ENCODE measurements at places on chromosomes 12 and 14. TPM values are rescaled to one million over a fixed set of nuclear protein-coding genes. Genes with fewer than 3 reads are reported as not detected.

The MEG3 gene
- polyA plus RNA-seq = 17.8 TPM

The TMEM30B gene
- polyA plus RNA-seq = 0.33 TPM

The STON2 gene
- 4.8 TPM for polyA plus RNA-seq

The ANG gene
- 3.5 TPM for polyA plus RNA-seq

The PIK3C2G gene
- not detected for polyA plus RNA-seq

The IFI27 gene
- 93.5 TPM for polyA plus RNA-seq

The VWF gene
- 49.6 TPM for polyA plus RNA-seq

The BATF gene
- polyA plus RNA-seq = 0.70 TPM

The CMTM5 gene
- polyA plus RNA-seq = 0.20 TPM

The NANOG gene
- polyA plus RNA-seq = not detected

The OR10P1 gene
- polyA plus RNA-seq = not detected

The KCNMB4 gene
- 0.82 TPM for polyA plus RNA-seq

GRCh38 chr12:5388581-5389535, 43.0 kb upstream of the NTF3 start:
- H3K36me3 ChIP-seq = no peaks in the 10 kb centered on the region
- no peak for DNase-seq
- no peak overlapping the region for H3K27ac ChIP-seq
- no peak overlapping the region for H3K4me3 ChIP-seq

- no peaks in the 10 kb centered on the region for H3K4me1 ChIP-seq
- no peak overlapping the region for H3K27ac ChIP-seq
- no peak for DNase-seq
Measured at GRCh38 chr12:89782807-89783206, 74.2 kb upstream of the ATP2B1 start.

GRCh38 chr12:30345744-30346471, 349.8 kb downstream of the IPO8 start:
- no peaks in the 10 kb centered on the region for H3K36me3 ChIP-seq
- no peak overlapping the region for H3K27ac ChIP-seq
- no peak for DNase-seq
- no peaks in the 10 kb centered on the region for H3K27me3 ChIP-seq

GRCh38 chr12:13179211-13180074, 17.1 kb upstream of the EMP1 start:
- H3K4me1 ChIP-seq = peaks cover 4% of the 10 kb centered on the region
- no peaks in the 10 kb centered on the region for H3K27me3 ChIP-seq
- H3K36me3 ChIP-seq = no peaks in the 10 kb centered on the region
- H3K4me3 ChIP-seq = no peak overlapping the region
- peak overlapping the region; percentile 21 for H3K27ac ChIP-seq

DNA sequence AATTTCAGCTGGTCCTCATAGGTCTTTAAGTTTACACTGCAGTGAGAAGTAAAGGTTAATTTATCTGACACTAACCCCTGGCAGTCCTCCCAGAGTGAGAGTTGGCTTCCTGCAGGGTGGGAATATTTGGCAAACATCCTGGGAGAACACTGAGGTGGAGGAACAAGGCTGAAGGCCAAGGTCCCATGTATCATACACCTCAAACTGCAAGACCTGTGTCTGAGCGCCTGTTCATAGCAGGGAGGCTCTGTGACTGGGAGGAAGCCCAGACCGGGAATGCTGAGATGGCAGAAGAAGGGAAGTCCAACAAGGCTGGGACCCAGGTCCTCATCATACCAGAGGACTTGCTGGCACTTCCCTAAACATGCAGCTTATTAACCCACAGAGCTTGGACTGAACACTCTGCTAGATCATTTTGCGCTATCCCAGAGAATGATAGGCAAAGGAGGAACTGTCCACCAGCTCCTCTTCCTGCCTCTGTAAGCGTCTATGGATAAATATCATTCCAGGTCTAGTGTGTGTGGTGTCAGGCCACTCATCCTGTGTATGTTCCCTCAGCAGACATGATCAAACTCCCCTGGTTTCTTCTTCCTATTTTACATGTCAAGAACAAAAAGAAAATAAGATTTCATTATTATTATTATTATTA, 199.6 kb upstream of the CNOT2 start:
- peaks cover 4% of the 10 kb centered on the region for H3K4me1 ChIP-seq
- H3K36me3 ChIP-seq = no peaks in the 10 kb centered on the region
- no peaks in the 10 kb centered on the region for H3K27me3 ChIP-seq

DNA sequence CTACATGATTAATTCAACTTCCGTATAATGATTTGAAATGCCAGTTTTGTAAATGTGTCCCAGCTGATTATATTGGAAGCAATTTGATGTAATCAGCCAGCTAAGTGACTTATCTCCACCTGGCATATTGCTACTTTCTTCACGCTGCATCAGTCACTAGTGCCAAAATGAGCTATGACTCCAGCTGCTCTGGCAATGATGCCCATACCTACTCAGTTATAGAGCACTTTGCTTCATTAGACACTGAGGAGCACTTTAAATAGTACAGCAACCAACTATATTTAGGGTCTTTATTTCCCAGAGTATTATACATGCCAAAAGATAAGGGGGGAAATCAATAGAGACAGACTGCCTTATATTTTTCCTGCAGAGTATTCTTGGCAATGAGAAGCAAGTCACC, 67.9 kb upstream of the LIN7A start:
- no peaks in the 10 kb centered on the region for H3K4me1 ChIP-seq
- DNase-seq = no peak
- no peaks in the 10 kb centered on the region for H3K36me3 ChIP-seq
- no peak overlapping the region for H3K4me3 ChIP-seq

DNA sequence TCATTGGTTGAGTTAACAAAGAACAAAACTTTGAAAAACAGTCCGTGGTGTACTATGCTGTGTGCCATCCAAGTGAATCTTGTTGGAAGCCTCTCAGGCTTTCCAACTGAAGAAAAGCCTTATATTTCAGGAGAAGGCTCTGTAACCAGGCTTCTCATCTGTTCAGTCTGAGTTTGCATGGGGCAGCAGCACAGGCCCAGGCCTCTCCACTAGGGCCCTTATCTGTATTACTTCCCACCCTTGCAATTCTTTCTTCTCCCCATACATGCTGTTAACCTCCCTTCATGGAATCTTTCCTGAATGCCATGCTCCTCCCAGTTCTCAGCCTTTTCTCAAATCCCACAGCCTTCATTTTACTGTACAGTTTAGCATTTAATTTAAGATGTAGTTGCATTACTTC, 28.3 kb downstream of the FRMD6 start:
- DNase-seq = no peak
- no peak overlapping the region for H3K4me3 ChIP-seq
- H3K27ac ChIP-seq = no peak overlapping the region
- peaks cover 19% of the 10 kb centered on the region for H3K4me1 ChIP-seq
- H3K36me3 ChIP-seq = no peaks in the 10 kb centered on the region

- peaks cover 97% of the 10 kb centered on the region for H3K36me3 ChIP-seq
- no peaks in the 10 kb centered on the region for H3K27me3 ChIP-seq
- no peak overlapping the region for H3K4me3 ChIP-seq
- no peaks in the 10 kb centered on the region for H3K4me1 ChIP-seq
Measured at GRCh38 chr12:54404061-54405004, 14.7 kb downstream of the ITGA5 start.

DNA sequence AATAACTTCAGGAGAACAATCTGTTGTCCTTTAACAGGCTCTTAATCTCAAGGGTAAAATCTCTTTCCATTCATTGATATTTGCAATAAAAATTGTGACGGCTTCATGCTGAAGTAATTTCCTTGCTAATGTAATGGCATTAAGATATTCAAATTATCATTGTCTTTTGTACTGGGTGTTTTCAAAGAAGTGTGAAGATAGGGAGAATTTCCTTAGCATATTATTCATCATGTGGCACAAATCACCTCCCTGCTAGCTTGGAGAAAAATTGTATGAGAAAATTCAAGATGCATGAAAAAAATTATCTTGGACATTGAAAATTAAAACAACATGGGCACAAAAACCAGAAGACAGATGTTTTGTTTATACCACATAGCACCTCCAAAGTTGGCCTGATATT, 63.6 kb upstream of the ARID2 start:
- H3K4me1 ChIP-seq = peaks cover 15% of the 10 kb centered on the region
- no peaks in the 10 kb centered on the region for H3K36me3 ChIP-seq
- no peak overlapping the region for H3K4me3 ChIP-seq
- H3K27ac ChIP-seq = no peak overlapping the region

DNA sequence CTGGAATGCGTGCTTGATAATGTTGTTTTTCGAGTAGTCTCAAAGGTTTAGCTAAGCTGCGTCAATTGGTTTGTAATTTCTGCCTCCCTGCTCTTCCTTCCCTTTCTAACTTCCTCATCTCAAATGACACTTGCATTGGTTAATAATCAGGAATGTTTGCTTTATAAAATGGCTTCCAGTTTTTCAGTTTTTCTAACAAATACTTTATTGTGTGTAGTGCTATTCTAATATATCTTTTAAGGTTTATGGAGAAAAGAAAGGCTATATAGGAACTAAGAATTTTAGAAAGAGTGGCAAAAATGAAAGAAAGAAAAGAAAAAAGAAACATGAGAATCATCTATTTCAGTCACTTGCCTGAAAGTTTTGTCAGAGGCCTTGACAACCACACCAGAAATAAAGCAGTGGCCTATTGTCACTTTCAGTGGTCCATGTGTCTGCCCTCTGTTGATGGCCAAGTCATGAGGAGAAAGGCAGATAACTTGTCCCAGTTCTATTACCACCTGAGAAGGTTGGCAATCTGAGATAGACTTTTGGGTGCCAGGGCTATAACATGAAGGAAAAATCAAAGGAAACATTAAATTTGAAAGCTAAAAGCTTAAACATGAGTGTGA, 221.9 kb upstream of the KITLG start:
- no peaks in the 10 kb centered on the region for H3K36me3 ChIP-seq
- no peaks in the 10 kb centered on the region for H3K4me1 ChIP-seq
- DNase-seq = no peak
- no peaks in the 10 kb centered on the region for H3K27me3 ChIP-seq

DNA sequence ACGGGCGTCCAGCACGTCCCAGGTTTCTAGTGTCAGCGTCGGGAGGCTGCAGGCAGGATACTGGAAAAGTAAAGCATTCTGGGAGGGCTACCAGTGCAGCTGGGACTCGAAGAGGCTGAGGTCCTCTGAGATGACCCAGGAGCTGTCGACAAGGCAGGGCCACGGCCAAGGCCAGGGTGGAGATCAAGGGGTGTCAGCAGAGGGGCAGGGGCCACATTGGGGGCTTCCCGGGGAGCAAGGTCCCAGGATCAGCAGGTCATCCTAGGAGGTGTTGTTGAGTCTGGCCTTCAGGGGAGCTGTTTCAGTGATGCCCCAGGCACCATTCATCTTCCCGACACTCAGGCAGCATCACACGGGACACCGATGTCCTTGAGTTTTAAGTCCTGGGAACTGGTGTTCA, 377.8 kb upstream of the SFSWAP start:
- H3K27ac ChIP-seq = no peak overlapping the region
- no peaks in the 10 kb centered on the region for H3K36me3 ChIP-seq
- H3K4me3 ChIP-seq = no peak overlapping the region
- no peak for DNase-seq

DNA sequence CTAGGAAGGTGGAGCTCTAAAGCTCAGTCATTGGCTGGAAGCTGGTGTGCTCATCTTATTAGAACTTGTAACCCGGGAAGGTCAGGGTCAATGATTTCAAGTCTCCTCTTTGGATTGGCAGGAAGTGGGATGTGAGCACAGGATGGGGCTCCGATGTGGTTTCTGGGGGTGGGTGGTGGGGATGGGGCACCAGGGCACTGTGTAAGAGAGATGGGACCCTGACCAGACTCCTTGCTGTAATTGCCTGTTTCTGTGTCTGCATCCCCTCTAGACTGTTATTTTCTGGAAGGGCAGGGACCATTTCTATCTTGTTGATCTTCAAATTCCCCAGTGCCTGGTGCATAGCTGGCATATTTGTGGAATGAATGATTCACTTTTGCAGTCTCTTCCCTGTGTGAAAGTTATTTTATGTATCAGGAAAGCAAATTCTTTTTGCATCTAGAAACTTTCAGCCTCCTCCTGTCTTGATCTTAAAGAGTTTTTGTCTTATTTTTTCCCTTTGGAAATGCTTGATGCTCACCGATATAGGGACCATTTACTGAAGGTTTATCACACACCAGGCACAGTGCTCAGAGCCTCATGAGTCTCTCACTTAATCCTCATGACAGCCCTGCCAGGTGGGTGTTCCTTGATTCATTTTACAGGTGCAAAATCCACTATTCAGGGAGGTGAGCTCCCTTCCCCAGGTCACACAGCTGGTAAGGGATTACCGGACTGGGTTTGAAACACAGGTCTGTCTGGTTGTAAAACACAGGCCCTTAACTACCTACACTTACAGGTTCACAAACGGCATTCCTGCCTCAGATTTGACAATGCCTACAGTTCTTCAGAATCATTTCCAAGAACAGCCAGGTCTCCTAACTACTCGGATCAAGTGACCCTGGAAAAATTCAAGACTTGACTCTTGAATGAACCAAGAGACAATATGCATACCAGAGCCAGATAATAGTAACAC, 86.9 kb upstream of the IGF1 start:
- H3K36me3 ChIP-seq = no peaks in the 10 kb centered on the region
- no peaks in the 10 kb centered on the region for H3K4me1 ChIP-seq
- H3K4me3 ChIP-seq = no peak overlapping the region

DNA sequence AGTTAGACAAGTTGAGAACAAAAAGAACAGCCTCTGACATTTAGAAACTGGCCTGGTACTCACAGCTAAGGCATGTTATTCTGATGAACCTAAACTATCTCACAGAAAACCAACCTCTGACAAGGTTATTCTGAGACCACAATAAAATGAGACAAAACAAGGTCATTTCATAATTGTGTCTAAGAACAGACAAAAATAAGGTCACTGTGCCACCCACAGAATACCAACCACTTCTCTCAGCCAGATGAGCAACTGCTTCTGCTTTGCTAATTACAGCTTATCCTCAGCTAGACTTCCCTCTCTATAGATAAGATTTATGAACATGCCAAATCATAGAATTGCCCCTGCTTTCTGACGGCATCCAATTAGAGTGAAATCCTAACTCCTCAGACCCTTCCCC, 52.2 kb upstream of the CRACR2A start:
- no peaks in the 10 kb centered on the region for H3K4me1 ChIP-seq
- DNase-seq = no peak
- H3K27ac ChIP-seq = no peak overlapping the region
- H3K27me3 ChIP-seq = no peaks in the 10 kb centered on the region
- H3K36me3 ChIP-seq = no peaks in the 10 kb centered on the region

DNA sequence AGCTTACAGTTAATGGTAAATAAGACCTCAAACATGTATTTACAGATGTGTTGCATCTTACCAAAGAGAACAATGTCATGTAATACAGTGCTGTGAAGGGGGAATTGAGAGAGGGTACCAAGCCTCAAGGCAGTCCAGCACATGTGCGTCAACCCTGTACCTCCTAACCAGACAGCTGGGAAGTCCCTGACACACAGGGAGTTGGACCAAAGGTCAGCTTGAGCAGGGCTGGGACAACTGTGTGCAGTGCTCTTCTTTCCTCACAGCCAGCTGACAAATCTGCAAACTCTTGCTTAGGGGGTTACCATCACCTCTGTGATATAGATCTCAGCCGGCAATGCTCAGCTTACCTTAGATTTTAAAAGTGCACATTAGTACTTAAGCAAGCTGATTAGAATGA, 56.8 kb upstream of the RIC8B start:
- no peak for DNase-seq
- no peaks in the 10 kb centered on the region for H3K27me3 ChIP-seq
- H3K36me3 ChIP-seq = no peaks in the 10 kb centered on the region
- no peak overlapping the region for H3K4me3 ChIP-seq
- H3K4me1 ChIP-seq = no peaks in the 10 kb centered on the region

- H3K4me3 ChIP-seq = no peak overlapping the region
- H3K27me3 ChIP-seq = no peaks in the 10 kb centered on the region
- peaks cover 11% of the 10 kb centered on the region for H3K36me3 ChIP-seq
- no peaks in the 10 kb centered on the region for H3K4me1 ChIP-seq
- no peak overlapping the region for H3K27ac ChIP-seq
Measured at GRCh38 chr12:2825132-2825531, 9.7 kb downstream of the NRIP2 start.

GRCh38 chr14:49966304-49966809, 73.5 kb downstream of the ARF6 start:
- no peaks in the 10 kb centered on the region for H3K36me3 ChIP-seq
- peaks cover 12% of the 10 kb centered on the region for H3K4me1 ChIP-seq
- DNase-seq = no peak
- H3K27ac ChIP-seq = no peak overlapping the region
- H3K4me3 ChIP-seq = no peak overlapping the region

All from psoas muscle (tissue), 8 donors.